Activated T-cell treated with anti-CD3 and anti-CD28 coated beads, Interleukin-2, amount 50 U/mL, for 48 hours (primary cell): ENCODE measurements at places on chromosomes 12 and 14.

DNA sequence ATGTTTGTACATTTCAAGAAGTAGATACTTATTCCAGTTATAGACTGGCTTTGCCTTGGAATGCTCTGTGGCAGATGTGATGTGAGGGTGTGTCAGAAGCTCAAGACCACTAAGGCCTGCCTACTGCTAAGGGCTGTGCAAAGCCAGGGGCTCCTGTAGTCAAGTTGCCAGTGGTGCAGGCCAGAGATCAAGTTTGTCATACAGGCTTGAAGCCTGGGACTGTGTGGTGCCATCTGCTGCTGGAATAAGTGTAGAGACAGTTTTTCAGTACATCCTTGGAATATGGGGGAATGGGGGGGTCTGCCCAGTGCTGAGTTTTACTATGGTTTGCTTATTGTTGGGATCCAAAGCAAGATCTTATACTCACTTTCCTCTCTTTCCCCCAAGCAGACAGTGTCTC is 649.9 kb upstream of the FOXG1 start:
- DNase-seq, result no peak

DNA sequence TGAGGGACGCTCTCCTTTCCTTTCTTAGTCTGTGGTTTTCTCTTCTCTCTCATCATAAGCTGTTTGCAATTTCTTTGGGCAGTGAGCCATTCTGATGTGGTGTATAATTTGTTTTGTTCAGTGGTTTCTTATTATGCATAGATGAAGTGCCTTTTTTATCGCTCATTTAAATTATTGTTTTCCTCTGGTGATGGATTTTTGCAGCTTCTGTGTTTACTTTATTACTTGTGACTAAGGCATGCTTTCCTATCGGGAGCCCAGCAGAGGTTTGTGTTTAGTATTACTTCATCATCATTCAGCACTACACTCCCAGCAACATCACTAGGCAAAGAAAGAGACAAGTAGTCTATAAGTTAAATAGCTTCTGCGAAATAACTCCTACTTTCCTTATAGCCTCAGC is 586.6 kb upstream of the NOVA1 start:
- DNase-seq, result no peak

DNA sequence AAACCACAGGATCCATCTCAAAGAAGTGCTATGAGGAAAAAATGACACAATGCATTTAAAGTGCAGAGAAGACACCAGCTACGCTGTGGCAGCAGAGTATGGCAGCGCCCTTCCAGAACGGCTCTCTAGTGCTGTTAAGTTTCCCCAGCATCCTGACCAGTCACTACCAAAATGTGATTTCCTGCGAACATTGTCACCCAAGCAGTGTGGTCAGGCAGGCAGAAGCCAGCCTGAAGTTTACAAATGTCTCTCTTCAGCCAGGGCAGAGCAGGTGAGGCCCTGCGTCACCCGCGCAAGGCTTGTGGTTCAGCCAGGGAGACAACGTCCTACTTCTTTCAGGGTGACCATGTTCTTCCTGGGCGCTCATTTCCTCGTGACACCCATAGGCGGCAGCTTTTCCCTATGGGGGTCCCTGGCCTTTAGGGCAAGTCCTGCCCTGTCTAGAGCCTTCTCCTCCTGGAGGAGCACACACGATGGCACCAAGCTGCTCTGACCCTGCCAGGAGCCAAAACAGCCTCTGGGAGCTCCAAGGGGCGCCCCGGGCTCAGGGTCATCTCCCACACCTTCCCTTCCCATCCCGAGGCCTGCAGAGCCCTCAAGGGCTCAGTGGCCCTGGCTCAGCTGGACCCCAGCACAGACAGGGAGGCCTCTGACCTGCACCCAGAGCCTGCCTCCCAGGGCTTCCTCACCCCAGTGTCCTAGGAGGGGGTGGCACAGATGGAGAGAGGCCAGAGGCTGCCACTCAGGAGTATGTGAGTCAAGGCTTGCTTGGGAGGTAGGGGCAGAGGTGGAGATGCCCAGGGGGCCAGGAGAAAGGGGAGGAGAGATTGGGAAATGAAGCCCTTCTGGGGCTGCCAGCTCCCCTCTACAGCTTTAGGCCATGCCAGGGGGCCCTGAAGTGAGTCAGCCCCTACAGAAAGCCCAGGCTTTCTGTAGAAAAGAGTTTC is 41.9 kb downstream of the PSMA6 start:
- DNase-seq, result peak; percentile 80

GRCh38 chr12:96399919-96400630 is at the start of gene CDK17:
TSS of gene CDK17 (minus strand) at chr12:96400439. CDS start at chr12:96334836, 65,603 bp downstream.
- peak; percentile 88 for DNase-seq

- DNase-seq, result no peak
Observed at GRCh38 chr14:30054201-30054600, 126.6 kb upstream of the PRKD1 start.

DNA sequence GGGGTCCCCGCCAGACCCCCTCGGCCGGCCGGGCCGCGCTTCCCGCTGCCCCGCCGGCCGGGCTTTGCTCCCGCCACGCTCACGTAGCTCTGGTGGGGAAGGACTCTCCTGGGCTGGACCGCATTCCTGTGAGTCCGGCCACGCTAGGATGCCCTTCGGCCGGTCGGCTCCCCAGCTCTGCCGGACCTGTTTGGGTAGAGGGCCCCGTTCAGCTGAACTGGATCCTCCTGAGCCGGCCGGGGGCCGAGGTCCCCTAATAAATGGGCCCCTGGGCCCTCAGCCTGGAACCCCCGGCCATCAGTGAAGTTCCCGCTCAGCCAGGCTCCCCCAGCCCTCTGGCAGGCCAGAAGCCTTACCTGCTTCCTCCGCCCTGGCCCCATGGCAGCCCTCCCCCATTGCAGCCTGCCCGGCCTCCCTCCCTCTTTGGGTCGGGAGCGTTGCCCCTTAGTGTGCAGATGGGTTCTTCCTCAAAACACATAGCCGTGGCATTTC is 593 bp downstream of the UNC119B start:
- DNase-seq, result peak; percentile 56

- DNase-seq, result no peak
Observed at GRCh38 chr14:78310272-78310671, 140.1 kb downstream of the NRXN3 start.

- DNase-seq, result no peak
Observed at GRCh38 chr12:30973175-30973574, 46.6 kb downstream of the TSPAN11 start.

DNA sequence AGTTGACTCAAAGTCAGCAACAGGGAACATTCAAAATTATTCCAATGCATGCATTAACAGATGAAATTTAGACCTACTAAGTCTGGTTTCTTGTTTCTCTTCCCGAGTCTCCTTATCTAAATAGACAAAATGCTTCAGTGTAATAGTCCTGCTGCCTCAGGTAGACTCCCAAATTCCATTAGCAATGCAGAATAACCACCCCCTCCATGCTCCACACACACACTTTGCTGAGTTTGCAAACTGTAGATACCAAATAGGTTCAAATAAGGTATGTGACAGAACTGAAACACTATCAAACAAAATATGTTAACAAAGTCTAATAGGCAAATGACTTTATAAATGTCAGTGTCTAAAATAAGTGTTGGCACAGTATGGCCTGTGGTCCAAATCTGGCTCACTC is 451.1 kb upstream of the SOX5 start:
- no peak for DNase-seq

- no peak for DNase-seq
Observed at GRCh38 chr12:82754856-82755255, 68.2 kb downstream of the TMTC2 start.
